ENCODE measurements at places on chromosomes 6 and 20.

DNA sequence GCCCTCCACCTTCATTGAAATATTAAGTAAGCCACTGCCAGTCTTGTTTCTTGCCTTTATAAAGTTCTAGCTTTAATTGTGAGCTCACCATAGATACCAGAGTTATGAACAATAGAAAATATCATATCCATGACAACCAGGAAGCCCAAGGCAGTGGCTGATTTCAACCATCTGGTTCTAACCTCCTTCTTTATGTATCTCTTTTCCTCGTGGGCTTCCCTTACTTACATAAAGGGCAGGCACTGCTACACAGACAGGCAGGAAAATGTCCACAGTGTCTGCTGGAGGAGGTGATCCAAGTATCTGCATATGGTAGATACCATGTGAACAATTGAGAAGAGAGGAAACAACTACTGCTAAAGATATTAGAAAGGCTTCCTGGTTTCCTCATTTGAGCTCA lies 65.2 kb upstream of the PRND start:
- peak; percentile 15 for DNase-seq

DNA sequence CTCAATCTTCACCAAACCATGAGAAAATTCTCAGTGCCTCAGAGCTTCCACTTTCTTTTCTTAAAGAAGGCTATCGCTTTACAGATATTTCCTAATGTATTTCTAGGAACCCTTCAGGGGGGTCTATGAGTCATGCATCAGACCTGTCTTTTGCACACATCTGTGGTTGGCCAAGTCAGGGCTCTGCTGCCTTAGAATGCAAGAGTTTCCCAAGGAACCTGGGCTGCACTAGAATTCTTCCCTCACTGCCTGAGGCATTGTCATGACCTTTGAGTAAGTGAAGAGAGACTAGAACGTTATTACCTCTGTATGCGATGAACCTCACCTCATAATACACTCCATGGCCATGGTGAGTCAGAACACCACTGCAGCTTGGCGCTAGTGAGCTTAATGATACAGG lies 365.0 kb upstream of the ID4 start:
- peak; percentile 80 for DNase-seq

GRCh38 chr6:150491131-150491810 lies 108.4 kb upstream of the PLEKHG1 start:
- DNase-seq: peak; percentile 27

- DNase-seq: no peak
Measured at GRCh38 chr20:60869087-60869486, 383.0 kb upstream of the CDH4 start.

GRCh38 chr20:60116128-60116909 lies 158.1 kb downstream of the CDH26 start:
- no peak for DNase-seq

- no peak for DNase-seq
Measured at GRCh38 chr6:105795913-105796517, 290.1 kb upstream of the PRDM1 start.

- DNase-seq: peak; percentile 29
Measured at GRCh38 chr20:20237093-20237959, 130.6 kb upstream of the INSM1 start.

DNA sequence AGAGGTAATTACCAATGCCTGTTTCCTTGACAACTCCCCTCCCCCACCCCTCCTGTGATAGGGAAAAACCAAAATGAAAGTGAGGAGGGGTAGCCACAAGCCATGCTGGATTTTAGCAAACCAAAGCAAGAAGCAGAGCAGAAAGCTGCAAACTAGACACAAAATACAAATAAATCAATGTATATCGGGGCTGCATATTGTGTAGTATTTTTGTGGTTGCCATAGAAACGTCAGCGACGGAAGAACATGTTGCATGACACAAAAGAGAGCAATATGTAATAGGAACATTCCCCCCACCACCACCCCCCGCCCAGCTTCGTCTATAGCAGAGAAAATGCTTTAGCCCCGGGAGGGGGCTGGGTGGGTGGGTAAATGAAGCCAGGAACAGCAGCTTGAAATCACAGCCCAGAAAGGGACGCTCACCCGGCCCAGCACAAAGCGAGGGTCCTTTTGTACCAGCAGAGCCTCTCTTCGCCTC lies 548 bp downstream of the AGPAT4 start:
- DNase-seq: peak; percentile 52

DNA sequence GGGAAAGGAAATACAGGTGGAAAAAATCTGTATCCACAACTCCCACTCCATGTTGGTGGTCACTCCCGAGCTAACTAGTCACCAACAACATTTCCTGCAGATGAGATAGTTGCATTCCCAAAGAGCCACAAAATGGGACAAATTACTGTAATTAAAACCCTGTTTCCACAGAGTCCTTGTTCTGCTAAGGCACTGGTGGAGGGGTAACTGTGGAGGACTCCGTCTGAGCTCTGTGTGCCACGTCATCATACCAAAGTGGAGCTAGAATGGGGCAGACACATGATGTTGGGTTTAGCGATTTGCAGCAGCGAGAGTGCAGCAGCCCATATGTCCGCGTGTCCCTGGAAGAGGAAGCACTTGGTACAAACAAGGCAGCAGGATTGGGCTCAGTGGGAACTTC lies 172.5 kb upstream of the KCNK16 start:
- DNase-seq: peak; percentile 38

GRCh38 chr6:15793288-15793687 lies 130.5 kb upstream of the DTNBP1 start:
- peak; percentile 42 for DNase-seq

GRCh38 chr6:2257363-2257762 lies 12.0 kb upstream of the GMDS start:
- no peak for DNase-seq

DNA sequence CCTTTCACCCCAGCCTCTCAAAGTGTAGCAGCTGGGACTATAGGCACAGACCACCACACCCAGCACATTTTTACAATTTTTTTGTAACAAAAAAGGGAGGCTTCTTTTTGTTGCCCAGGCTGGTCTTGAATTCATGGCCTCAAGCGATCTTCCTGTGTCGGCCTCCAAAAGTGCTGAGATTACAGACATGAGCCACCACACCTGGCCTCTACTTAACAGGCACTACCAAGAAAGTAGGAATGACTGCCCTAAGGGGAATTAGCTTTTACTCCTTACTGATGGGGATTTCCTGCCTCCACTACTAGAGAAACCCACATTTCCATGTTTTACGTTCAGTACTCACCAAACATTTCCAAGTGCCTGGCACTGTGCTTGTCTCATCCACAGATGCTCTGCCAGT lies 109.6 kb downstream of the CARMIL1 start:
- no peak for DNase-seq

DNA sequence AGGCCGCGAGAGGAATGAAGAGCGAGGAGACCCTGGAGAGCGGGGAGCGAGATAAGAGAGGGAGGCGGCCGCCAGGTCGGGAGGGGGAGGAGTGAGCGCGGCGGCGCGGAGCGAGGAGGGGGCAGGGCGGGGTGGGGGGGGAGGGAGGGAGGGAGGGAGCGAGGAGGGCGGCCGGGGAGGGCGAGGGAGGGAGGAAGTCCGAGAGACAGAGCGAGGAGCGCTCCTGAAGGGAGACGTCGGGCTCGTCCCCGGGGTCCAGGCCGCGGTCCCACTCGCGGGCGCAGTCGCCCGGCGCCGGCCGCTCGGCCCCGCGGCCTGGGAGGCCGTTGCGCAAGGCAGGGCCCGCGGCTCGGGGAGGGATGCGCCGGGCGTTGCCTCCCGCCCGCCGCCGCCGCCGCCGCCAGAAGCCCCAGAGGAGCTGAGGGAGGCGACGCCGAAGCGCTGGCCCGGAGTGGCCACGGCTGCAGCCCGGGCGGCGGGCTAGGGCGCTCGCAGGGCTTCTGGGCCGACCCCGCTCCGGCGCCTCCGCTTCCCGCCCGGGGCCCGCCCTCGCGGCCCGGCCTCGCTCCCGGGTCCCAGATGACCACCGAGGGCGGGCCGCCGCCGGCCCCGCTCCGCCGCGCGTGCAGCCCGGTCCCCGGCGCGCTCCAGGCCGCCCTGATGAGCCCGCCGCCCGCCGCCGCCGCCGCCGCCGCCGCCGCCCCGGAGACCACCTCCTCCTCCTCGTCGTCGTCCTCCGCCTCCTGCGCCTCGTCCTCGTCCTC lies at the start of gene FOXF2:
Gene FOXF2, plus strand, starts transcription at position 208 of the 764 bp plus-strand sequence. Its CDS starts 372 bp downstream, at position 580.
- DNase-seq: peak; percentile 31

GRCh38 chr20:48758206-48758820 lies 69.5 kb downstream of the PREX1 start:
- no peak for DNase-seq

DNA sequence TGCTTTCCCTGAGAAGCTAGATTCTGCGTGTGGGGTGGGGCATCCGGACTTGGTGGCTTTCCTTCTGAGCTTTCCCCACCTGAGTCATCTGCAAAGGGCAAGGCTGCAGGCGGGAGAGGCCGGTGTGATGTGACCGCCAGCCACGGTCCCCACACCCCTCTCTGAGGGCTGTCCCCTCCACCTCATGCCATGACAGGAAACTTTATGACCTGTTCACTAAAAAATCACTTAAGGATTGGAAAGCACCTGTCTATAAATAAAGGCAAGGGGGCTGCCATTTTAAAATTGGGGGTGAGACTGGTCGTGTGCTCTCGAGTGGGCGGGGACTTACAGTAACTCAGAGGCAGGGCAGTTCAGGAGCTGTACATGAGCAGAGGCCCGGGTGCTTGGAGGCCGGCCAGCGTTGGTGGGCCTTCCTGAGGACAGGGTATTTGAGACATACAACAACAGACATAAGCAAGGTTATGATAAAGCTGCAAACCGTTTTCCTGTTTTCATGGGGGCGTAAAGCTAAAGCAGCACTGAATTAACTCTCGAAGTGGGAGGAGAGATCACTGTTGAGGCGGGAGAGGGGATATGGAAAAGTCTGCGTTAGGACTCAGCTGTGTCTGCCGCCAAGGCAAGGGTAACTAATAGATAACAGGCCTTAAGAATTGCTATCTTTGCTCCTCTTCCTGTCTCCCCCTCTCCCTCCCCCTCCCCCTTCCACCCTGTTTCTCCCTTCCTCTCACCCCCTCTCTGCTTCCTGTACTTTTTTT lies 16.1 kb upstream of the SERPINB1 start:
- DNase-seq: peak; percentile 37

- peak; percentile 90 for DNase-seq
Measured at GRCh38 chr6:38350942-38351341, 288.8 kb downstream of the BTBD9 start.

DNA sequence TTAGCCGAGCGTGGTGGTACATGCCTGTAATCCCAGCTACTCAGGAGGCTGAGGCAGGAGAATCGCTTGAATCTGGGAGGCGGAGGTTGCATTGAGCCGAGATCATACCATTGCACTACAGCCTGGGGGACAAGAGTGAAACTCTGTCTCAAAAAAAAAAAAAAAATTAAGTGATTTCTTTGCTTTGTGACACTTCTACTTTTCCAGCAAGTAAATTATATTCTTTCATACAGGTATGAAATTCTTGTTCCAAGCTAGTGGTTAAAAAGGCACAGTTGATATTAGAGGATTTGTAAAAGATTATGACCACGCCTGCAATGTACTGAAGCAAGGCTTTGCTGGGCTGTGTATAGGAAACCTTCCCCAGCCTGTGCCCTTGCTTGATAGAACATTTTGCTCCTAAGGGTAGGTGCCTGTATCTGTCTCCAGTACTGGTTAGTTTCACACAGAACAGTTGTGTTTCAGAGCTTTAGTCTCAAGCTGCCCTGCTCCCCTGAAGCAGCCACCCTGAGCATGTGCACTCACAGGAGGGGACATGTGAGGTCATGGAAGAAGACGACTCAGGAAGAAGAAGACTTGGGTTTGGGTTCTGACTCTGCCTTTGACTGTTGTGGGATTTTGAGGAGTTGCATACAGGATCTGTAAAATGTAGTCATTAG lies 10.2 kb downstream of the PTPN1 start:
- no peak for DNase-seq

DNA sequence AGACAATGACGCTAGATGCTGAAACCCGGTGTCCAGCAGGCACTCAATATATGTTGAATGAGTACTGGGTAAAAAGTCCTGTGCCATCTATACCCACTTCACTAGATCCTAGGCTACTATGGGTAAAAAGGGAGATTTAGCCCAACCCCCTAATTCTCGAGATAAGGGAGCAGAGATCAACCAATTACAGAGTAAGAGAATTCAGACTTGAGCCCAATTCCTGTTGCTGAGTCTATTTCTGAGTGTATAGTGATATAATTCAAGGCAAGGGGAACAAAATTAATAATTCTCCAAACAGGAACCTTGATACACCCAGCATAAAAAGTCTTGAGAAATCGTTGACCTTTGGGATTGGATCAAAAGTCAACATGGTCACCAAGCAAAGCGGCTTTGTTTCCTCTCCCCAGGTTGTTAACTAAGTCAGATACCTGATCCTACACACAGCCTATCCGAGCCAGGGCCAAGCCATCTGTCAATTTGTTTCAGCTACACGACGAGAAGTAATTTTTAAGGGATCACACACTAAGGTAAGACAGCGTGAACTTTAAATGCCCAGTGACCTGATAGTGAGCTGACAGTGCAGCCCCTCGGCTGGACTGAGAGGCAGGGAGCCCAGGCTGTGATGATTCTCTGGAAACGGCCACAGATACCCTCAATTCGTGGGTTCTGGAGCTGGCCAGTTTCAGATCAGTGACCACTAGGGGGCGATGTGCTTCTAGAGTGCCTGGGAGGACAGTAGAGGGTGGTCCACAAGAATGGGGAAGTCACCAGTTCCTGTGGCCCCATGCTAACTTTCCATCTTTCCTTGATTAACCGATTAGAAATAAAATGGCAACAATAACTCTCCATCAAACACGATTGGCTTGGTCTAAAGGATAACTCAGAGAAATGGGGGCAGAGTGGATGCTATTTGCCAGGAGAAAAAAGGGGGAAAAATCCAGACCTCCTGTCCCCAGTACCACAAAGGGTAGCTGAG lies 46.2 kb downstream of the SLC22A23 start:
- DNase-seq: peak; percentile 52

GRCh38 chr6:1131285-1132079 lies 180.4 kb upstream of the FOXQ1 start:
- DNase-seq: peak; percentile 92

GRCh38 chr6:17130786-17131185 lies 28.9 kb downstream of the STMND1 start:
- peak; percentile 11 for DNase-seq

GRCh38 chr6:11710311-11710761 lies 68.3 kb downstream of the ADTRP start:
- no peak for DNase-seq

- no peak for DNase-seq
Measured at GRCh38 chr6:116533233-116533957, 12.1 kb downstream of the TRAPPC3L start.

- DNase-seq: peak; percentile 93
Measured at GRCh38 chr20:2859330-2860121, 13.8 kb upstream of the PTPRA start.

GRCh38 chr20:17029698-17030097 lies 197.1 kb upstream of the PCSK2 start:
- no peak for DNase-seq

Data from AG10803 (cell line).